Daoy (cell line): ENCODE measurements at places on chromosomes 7 and 10.

DNA sequence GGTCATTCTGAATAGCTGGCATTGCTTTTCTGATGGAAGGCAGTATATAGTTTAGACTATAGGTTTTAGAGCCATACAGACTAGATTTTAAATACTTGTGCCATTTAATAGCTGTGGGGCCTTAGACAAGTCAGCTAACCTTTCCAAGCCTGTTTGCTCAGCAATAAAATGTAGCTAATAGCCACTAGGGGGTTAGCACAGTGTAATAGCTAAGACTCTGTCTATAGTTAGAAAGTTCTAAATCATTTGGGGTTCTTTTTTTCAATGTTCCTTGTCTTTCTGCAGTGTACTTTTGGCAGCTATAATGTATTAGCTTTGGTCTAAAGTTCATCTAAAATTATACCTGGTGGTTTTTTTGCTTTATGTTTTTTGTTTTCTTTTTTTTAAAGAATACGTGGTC, 7.5 kb upstream of the KIFBP start:
- DNase-seq = no peak

DNA sequence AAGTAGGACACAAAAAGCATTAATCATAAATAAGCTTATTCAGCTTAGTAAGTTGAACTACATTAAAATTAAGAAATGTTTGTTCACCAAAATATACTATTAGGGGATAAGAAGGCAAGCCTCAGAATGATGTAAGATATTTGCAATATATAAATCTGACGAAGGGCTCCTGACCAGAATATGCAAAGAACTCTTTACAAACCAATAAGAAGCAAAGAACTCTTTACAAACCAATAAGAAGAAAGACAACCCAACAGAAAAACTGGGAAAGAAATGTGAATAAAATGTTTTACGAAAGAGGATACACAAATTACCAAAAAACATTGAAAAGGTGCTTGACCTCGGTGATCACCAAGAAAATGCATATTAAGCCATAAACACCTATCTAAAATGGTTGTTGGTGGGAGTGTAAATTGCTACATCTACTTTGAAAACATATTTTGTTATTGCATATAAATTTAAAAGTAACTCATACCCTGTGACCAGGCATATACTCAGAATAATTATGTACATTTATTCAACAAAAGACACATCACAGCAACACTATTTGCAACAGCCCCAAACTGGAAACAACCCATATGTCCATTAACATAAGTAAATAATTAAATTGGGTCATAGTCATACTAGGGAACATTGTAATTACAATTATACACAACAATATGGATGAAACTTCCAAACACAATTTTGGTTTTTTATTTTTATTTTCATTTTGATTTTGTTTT, 83.3 kb upstream of the CTBP2 start:
- no peak for DNase-seq

DNA sequence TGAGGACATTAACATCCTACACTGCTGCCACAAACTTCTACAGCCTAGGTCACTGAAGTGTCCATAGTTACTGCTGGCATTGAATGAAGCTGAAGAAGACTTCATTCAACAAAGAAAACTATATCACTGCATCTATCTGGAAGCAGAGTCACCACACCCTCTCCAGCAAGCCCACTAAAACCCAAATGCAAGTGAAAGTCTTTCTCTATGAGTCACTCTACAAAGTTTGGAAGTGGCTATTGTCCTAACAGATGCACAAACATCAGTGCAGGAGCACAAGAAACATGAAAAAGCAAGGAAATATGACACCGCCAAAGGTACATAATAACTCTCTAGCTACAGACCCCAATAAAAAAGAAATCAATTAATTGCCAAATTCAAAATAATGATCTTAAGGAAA, 43.5 kb upstream of the CAMK2B start:
- no peak for DNase-seq

DNA sequence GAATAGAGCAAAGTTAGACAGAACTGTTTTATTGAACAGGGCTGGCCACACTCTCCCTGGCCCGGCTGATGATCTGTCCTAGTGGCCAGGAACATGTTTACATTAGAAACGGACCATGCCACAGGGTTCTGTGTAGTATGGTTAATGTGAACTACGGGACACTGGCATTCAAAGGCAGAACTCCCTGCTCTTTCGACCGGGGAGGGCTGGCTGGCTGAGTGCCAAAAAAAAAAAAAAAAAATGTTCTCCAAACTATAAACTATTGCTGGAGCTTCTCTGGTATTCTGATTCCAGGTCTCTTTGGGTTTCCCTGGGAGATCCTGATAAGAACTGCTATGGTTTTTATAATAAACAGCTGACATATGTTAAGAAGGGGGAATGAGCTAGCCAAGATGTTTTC, 1262.6 kb upstream of the SORCS1 start:
- no peak for DNase-seq

- DNase-seq = no peak
Measured at GRCh38 chr10:121043124-121043849, 192.1 kb downstream of the WDR11 start.

DNA sequence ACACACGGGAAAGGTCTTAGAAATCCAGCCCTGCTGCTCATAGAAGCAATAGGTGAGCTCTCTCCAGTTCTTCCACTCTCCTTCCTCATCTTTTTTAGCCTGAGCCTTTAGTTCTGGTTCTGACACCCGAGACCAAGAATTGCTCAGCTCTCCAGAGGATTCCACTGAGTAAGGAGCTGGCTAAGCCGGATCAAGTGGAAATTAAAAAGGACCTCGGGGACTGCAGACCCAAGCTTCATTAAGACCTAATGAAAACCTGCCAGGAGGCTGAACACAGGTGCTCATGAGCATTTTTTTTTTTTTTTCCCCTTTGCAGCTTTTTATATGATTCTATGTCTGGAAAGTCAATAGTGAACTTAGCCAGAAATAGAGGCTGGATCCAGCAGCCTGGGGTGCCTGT, 1176.0 kb upstream of the AUTS2 start:
- DNase-seq = no peak

- DNase-seq = no peak
Measured at GRCh38 chr10:107025676-107026075, 138.8 kb downstream of the SORCS1 start.

DNA sequence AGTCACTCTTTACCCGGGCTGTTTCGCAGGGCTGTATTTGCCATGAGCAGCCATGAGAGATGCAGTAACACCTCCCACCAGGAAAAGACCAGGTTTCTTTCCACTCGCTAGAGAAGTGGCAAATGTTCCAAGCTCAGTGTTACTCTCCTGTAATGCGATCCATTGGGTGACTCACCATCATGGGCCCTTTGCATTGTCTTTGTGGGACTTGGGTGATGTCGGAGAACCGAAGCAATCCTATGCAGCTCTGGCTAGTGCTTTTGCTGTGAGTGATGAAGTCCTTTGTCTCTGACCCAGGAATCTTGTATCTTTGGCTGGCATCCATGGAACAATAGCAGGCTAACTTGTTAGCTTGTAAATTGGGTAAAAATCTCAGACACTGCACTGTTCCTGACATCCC, 40.0 kb downstream of the GHRHR start:
- peak; percentile 62 for DNase-seq
